ENCODE measurements at places on chromosomes 1 and 21. TPM values are rescaled to one million over a fixed set of nuclear protein-coding genes. Genes with fewer than 3 reads are reported as not detected.

The F13B gene
- total RNA-seq: not detected

The NUF2 gene
- 6.0 TPM for total RNA-seq

The RNU1-1 gene
- 3,428 TPM for total RNA-seq

The CTSS gene
- total RNA-seq: 0.33 TPM

The CD247 gene
- not detected for total RNA-seq

The HES3 gene
- not detected for total RNA-seq

The DPT gene
- total RNA-seq: not detected

The CYP2J2 gene
- total RNA-seq: 0.64 TPM

The RAVER2 gene
- 11.9 TPM for total RNA-seq

The TTLL7 gene
- total RNA-seq: 2.7 TPM

The KRTAP19-1 gene
- total RNA-seq: not detected

The CYP4A22 gene
- not detected for total RNA-seq

The NCDN gene
- total RNA-seq: 21.6 TPM

The PPT1 gene
- total RNA-seq: 52.7 TPM

The DNAJC6 gene
- 3.5 TPM for total RNA-seq

The MAP10 gene
- 4.9 TPM for total RNA-seq

The CD55 gene
- 16.0 TPM for total RNA-seq

The NVL gene
- total RNA-seq: 44.5 TPM

The ZNF695 gene
- 3.2 TPM for total RNA-seq

The OR13G1 gene
- not detected for total RNA-seq

The FMO5 gene
- total RNA-seq: 1.6 TPM

The KCNJ10 gene
- not detected for total RNA-seq

The NBPF3 gene
- total RNA-seq: 11.1 TPM

The ITSN1 gene
- 68.2 TPM for total RNA-seq

The HMGCS2 gene
- not detected for total RNA-seq

The CFAP410 gene
- total RNA-seq: 12.2 TPM

The SPATA17 gene
- 0.36 TPM for total RNA-seq

The CPLANE2 gene
- 3.6 TPM for total RNA-seq

The HSPA6 gene
- total RNA-seq: not detected

The ZNF697 gene
- total RNA-seq: 13.3 TPM

The PFKFB2 gene
- 8.9 TPM for total RNA-seq

The CCDC17 gene
- 3.9 TPM for total RNA-seq

The NUP210L gene
- 0.15 TPM for total RNA-seq

The AMY1A gene
- total RNA-seq: not detected
